ENCODE measurements at places on chromosomes 5 and 9.

DNA sequence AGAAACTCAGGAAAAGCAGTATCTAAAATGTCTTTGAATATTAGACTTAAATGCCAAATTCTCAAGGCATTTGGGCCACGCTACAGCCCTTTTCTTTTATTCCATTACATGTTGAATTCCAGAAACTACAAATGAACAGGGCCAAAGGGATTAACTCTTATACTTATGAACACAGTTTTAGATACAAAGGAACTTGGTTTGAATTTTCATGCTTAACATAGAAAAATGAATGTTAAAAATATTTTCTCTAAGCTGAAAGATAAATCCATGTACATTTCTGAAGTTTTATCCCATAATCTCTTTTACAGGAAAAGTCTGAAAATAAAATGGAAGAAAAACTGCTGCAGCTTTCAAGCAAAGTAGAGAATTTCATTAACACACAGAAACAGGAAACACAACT lies 56.8 kb downstream of the FAM81B start:
- DNase-seq: no peak

GRCh38 chr5:95723632-95724369 lies 7.3 kb upstream of the RHOBTB3 start:
- DNase-seq: no peak

DNA sequence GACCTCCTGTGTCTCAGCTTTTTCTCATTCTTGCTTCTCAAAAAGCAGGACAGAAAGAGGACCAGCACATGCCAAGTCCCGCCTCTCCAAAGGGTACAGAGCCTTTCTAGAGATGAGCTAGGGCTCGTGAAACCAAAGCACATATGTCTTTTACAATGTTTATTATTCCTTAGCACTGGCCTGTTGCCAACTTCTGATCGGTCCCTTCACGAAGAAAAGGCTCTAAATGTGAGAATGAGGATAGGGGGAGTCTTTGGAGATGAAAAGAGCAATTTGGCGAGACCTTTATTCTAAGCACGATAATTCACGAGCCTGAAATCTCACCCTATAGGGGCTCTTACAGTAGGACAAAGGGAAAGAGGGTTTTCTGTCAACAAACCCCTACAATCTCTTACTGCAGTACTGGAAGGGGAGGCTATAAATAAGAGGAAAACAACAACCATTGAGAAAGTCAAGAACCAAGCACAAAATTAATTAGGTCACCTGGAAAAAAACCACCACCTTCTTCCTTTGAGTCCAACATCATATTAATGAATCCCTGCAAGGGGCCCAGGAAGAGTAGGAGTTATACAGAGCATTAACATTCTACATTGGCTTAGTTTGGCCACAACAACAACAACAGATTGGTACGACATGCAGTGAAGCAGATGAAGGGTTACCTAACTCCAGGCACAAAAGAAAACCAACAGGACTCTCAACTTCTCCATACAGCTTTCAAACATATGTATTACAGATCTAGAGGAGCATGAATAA lies 309.5 kb downstream of the PDE4D start:
- DNase-seq: no peak

DNA sequence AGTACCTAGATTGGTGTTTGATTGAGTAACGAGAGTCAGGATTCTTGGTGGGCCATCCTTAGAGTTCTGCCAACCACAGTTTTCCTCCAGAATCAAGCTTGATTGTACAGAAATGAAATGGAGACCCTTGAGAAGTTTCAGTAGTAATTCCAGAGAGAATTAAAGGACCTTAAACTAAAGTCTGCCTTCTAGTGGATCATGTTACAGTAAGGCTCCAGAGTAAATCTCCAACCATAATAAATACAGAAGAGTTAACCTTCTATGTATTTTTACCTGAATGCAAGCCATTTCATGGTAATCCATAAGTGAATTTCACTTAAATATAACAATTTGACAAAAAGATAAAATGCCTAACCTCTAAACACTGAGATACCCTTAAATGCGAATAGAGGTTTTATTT lies 53.0 kb upstream of the CNTLN start:
- DNase-seq: no peak

DNA sequence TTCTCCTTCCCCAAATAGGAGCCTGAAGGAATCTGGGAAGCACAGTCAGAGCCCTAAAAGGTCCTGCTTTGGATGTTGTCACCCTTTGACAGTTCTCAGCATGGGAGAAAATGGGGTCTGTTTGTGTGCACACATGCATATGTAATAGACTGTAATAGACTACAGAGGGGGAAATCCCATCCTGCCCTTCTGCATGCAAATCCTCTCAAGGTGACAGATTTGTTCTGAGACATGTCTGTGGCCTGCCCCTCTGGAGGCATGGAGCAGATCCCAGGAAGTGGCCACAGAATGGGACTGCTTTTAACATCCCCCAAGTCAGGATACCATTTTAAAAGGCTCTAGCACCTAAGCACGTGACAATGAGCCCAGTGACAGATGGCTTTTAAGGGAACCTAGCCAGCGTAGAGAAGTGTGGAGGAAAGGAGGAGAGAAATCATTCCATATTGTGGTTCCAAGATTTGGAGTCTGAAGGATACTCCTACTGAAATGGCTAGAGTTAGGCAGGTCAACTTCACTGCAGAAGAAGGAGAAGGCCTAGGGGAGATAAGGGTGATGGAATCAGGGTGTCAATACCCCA lies 483.5 kb downstream of the SPOCK1 start:
- DNase-seq: no peak

GRCh38 chr5:88384886-88385285 lies 116.2 kb upstream of the TMEM161B start:
- no peak for DNase-seq

DNA sequence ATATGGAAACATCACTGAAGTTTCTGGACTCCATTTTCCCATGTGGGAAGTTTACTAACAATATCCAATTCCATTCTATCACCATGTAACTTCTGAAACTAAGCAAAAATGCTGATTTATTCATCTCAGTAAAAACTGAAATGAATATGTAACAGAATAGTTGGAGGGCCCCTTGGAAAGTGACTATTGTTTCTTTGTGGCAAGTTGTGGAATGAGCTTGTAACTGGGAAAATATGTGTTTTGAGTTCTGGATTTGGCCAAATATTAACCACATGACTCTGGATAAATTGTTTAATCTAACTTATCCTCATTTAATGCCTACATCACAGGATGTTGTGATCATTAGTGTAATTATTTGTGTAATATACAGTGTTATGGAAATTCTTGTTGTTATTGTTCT lies 619.3 kb downstream of the TLE4 start:
- DNase-seq: no peak

- peak; percentile 4 for DNase-seq
Observed at GRCh38 chr9:95167998-95168397, 149.5 kb downstream of the FANCC start.

DNA sequence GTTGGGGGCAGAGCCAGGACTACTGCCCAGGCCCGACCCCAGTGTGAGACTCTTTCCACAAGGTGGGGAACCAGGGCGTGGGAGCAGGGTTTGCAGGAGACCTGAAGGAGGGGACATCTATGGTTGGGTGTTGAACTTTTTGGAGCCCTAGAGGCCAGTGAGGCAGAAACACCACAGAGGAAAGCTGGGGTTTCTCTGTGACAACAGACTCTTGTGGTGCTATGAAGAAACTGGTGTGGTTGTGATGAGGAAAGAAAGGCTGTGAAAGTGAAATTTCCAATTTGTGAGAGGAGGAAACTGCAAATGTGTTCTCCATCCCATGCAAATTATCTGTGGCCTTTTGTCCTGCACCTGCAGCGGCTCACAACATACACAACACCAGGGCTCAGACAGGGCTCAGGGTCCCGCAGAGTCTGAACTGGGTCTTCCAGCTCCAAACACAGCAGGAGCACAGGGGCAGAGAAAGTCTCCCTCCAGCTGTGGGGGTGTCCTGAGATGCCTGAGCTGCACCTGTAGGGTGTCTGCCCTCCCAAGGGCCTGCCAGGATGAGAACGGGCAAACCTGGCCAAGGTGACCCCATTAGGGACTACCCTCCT lies 51.4 kb upstream of the GRHPR start:
- no peak for DNase-seq

DNA sequence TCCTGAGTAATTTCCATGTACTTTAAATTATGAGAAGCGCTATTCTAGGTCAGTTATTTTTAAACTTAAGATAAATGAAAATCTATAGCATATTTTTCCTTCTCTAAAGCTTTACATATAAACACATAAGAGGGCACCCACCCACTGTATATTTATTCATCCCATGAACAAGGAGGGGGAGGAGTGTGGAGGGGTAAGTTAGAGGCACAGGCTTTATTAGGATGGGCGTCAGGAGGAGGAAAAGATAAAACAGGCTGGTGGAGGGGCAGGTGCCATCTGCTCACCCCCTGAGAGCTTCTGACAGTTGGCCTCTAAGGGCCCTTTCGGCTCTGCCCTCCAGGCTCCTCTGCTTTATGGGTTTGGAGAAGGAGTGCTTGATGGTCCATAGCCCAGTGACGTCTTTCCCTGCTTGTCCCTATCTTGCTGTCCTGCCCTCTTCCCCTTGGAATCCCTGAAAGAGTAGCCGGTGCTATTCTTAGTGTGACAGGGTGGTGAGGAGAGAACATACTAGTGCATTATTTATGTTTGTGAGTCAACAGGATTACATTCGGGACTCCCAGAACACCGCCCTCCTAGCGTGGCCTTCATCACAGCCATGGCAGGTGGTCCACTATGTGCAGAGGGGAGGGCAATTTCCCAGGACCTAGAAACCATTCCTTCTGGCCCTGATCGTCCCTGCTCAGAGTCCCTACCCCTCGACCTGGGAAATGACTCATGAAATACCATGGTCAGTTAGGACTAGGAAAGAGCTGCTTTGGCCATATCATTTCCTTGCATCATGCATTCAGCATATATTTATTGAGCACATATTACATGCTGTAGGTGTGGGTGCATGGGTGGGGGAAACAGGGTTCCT lies 7.9 kb upstream of the SYNPO start:
- DNase-seq: no peak

DNA sequence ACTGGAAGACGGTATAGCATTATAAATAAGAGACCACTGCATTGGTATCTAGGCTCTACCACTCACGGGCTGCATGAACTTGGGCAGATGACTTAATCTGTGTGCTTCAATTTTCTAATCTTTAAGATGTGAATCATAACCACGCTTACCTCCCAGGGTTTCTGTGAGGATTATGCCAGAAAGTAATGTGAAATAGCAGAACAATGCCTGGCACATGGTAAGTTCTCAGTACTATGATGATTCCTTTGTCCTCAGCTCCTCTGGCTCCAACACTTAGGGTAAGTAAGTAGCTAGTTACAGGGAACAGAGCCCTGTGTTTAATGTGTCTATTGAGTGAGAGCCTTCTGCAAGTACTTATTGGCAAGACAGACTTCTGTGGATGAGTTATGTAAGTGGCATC lies 31.1 kb downstream of the POU4F3 start:
- no peak for DNase-seq

- DNase-seq: no peak
Observed at GRCh38 chr5:109199289-109199688, 210.5 kb downstream of the PJA2 start.

Data from stimulated activated CD8-positive, alpha-beta memory T cell treated with anti-CD3 and anti-CD28 coated beads, Interleukin-7, amount 100 ng/mL, for 1 hour (primary cell).